A673 (cell line): ENCODE measurements at places on chromosomes 3 and 15.

DNA sequence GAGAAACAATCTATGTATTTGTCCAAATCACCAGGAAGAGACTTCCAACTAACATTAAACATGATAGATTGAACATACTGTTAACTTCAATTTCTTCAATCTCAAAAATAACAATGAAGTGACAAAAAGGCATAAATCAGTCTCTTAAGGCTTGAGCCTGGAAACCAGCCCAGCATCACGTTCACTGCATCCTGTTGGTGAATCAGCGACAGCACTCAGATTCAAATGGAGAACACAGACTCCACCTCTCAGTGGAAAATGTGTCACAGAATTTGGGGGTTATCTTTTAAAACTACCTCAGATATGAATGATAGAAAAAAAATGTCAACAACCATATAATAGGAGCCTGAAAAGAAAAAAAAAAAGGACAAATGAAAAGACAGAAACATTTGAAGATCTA lies 212.0 kb downstream of the MINAR1 start:
- peak; percentile 14 for DNase-seq

DNA sequence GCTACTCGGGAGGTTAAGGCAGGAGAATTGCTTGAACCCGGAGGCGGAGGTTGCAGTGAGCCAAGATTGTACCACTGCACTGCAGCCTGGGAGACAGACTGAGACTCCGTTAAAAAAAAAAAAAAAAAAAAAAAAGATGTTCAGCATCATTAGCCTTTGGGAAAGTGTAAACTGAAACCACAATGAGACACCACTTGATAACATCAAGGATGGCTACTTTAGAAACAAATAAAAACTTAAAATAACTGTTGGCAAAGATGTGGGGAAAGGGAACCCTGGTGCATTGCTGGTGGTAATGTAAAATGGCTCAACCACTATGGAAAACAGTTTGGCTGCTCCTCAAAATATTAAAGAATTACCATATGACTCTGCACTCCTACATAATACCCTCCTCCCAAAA lies 1.9 kb downstream of the LEO1 start:
- no peak for DNase-seq

GRCh38 chr3:195893044-195893395 lies 15.3 kb downstream of the TNK2 start:
- no peak for DNase-seq

DNA sequence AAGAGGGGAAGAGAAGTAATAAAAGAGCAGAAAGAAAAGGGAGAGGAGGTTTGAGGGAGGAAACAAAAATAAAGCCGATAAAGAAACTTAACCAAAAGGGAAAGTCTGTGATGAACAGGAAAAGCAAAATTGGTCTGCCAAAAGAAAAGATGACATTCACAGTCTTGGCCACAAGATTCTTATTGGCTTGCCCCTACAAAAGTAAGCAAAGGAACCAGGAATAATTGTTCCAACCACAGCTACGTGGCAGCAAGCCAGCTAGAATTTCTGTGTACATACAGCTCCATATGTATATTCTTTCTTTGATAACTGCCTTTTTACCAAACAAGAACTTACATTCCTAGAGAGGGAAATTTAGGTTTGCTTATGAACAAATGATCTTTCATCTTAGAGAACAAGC lies 79.6 kb downstream of the MLH1 start:
- peak; percentile 77 for DNase-seq

DNA sequence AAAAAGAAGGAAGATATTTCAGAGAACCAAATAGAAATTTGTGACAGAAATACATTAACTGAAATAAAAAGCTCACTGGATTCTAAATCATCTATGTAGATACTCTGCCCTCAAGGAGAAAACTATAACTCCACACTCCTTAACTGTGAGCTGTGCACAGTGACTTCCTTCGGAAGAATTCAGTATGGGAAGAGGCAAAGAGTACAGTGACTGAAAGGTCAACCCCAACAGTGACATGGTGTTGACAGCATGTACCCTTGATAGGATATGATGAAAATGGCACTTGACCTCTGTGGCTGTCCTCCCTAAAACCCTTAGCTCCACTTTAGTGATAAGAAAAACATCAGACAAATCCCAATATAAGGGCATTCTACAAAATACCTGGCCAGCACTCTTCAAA lies 165.5 kb downstream of the ATP10A start:
- no peak for DNase-seq

DNA sequence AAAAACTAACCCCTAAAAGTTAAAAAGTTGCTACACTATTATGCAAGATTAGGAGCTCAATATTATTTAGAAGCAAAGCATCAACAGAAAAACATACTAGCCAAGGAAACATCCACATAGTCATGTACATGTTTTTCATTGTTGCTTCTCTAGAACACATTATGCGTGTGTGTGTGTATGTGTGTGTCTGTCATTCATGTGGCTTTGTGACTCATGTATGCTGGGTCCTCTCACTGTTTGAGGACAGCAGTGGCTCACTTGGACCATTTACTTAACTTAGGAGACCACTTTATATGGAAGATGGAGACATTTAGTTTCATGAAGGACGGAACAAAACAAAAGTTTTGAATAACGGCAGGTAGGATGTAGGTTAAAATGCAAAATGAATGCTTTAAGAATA lies 219.4 kb upstream of the THBS1 start:
- no peak for DNase-seq

DNA sequence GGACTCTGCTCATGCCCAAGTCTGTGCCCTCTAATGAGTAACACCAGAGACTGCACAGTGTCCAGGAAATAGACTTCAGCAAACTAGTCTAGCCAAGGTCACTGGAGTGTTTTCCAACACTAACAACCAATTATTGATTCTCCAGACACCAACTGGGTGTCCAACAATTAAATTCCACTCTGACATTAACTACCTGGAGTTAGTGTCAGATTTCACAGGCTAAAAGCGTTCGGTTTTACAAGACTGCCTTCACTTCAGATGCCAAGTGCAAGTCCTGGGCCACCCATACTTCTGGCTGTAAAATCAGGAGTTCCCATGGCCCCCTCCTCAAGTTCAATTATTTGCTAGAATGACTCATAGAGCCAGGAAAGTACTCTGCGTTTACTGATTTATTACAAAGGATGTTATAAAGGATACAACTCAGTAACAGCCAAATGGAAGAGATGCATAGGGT lies 20.8 kb upstream of the CFAP161 start:
- DNase-seq: no peak
